ENCODE measurements at places on chromosomes 7 and 10. TPM values are rescaled to one million over a fixed set of nuclear protein-coding genes. Genes with fewer than 3 reads are reported as not detected.

Gene CFAP46
- 1.3 TPM for total RNA-seq

DNA sequence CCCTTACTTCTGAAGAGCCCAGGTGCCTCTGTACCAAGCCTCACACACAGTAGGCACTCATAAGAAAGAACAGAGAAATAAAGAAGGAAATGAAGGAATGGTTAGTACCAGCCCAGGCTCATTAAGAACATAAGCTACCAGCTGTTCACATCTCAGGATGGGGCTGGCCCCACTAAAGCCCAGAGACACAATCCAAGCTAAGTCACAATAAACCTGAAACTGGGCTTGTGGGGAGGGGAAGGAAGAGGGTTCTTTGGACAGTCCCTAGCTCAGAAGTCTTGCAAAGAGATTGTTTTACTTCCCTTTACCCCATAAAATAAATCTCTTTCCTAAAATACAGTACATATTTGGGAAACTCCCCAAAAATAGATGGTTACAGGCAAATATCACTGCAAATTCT, 24.3 kb downstream of the FBXW4 start:
- H3K27me3 ChIP-seq = peaks cover 1% of the 10 kb centered on the region
- no peak overlapping the region for H3K27ac ChIP-seq
- no peak overlapping the region for H3K4me3 ChIP-seq
- no peak for DNase-seq
- peaks cover 44% of the 10 kb centered on the region for H3K36me3 ChIP-seq

Gene SPDYE8
- not detected for total RNA-seq

Gene OPALIN
- total RNA-seq = not detected

Gene CACUL1
- 30.2 TPM for total RNA-seq

Gene ANLN
- 122 TPM for total RNA-seq

DNA sequence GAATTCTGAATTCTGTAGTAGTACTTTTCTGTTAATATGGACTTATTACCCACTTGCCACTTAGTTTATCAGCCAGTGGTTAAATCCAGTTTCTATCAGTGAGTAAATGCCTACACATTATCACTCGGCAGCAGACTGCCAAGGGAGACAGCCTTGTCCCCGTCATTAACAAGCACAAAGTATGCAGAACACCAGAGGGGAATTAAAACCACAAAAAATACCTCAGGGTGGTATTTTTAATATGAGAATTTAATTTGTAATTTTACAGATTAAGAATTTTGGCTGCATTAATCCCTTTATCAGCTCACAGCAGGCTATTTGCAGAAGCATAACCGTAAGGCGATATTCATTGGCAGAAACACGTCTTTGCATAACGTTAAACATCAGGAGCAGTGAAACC, 150.0 kb upstream of the FZD1 start:
- no peak overlapping the region for H3K4me3 ChIP-seq
- peaks cover 2% of the 10 kb centered on the region for H3K27me3 ChIP-seq
- H3K36me3 ChIP-seq = peaks cover 5% of the 10 kb centered on the region
- DNase-seq = no peak
- H3K27ac ChIP-seq = no peak overlapping the region

- peaks cover 34% of the 10 kb centered on the region for H3K36me3 ChIP-seq
- no peak for DNase-seq
- H3K27me3 ChIP-seq = peaks cover 5% of the 10 kb centered on the region
- peaks cover 11% of the 10 kb centered on the region for H3K4me1 ChIP-seq
- H3K27ac ChIP-seq = no peak overlapping the region
- H3K4me3 ChIP-seq = no peak overlapping the region
Measured at GRCh38 chr7:47411281-47411869, 170.5 kb downstream of the TNS3 start.
